ENCODE measurements at places on chromosomes 6 and 20.

GRCh38 chr6:37878150-37878710 is 58.7 kb downstream of the ZFAND3 start:
- no peak for DNase-seq

DNA sequence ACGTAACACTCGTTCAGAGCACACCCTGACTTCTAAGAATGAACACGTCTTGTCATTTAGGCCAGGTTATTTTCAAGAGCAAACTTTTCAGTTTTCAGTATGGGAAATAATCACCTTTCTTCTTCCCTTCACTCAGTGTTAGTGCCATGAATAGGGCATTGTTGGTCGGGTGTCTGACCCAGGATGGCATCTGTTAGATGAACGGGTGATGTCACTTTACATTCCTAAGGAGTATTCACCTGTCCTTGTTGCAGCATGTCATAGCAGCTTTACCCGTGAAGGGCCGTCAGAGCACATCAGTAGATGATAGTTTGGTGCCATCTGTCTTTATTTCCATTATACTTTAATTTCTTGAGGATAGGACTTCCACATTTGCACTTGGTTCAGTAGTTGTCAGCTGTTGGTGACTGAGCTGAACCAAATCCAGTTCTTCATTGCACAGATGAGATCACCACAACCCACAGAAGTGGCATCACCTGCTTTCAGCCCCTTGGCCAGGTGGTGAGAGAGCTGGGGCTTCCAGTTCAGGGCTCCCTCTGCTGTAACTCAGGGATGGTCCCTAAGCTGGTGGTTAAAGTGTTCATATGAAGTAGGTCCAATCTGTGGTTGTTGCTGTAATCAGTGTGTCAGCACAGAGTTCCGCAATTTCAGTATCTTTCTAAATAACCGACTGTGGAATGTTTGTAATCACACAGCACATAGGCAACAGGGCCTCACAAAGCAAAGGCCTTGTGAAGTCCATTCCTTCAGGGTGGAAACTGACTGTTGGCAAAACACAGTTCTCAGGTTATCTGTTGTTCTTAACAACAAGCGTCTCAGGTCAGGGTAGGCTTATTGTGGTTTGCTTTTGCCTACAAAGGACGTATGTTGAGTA is 68.2 kb downstream of the FAM120B start:
- DNase-seq = no peak

DNA sequence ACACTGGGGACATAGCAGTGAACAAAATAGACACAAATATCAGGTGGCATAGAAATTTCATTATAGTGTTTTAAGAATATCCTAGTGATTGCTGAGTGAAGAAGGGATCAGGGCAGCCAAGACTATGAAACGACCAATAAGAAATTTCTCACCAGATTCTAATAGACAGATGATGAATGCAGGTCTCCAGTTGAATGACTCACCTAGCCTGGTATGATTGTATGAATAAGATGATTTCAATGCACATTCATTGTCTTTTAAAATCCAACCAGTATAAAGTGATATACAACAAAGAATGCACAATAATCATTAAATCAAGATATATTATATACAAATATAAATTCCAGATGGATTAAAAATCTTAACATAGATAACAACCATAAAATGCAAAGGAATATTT is 124.5 kb upstream of the TENT5A start:
- DNase-seq = no peak

DNA sequence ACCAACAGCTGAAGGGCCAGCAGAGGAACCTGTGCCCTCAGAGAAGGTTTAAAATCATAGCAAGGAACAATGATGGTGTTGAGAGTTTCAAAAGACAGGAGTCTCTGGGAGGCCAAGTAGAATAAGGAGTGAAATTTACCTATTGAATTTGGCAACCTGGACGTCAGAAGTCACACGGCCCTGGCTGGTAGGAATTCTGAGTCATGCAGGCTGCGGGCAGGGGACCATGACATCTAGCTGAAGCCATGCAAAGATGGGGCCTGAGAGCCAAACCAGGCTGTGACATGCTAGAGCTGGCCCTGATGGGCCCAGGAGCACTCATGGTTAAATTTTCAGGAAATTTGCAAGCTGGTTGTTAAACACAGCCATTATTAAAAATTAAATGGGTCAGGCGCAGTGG is 64.0 kb upstream of the SNX9 start:
- no peak for DNase-seq

GRCh38 chr6:89364586-89364985 is 12.1 kb upstream of the UBE2J1 start:
- no peak for DNase-seq

DNA sequence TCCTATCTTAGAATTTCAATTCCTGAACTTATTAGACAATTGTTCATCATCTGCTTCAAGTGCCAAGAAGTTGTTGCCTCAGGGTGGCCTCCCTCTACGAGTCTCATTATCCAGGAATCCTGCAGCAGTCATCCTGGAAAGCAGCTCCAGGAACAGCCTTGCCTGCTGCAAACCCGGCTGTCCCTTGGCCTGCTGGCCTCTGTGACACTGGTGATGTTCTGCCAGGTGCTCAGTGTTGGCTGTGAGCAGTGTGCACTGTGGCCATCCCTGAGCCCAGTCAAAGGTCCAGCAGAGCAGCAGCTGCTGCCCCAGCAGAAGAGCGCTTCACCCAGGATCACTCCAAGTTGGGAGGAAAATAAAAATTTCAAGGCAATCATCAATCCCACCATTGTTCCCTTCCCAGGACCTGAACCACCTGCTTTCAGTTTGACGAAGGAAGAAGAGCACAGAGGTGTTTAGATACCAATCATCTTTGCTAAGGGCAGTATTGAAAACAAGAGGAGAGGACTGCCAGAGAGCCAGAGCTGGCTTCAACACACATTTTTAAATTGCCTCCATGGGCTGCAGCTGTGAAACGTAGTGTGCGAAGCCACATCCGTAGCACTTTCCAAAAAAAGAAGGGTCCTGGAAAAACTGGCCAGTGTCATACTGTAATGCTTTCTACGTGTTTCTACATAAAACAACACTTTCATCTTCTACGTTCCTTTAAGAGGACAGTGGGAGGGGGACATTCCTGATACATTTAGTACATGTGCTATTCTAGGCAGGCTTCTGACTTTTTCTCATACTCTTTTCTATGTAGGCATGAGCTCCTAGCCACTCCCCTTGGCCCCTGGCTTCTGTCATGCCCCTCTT is 7.2 kb upstream of the FAM50B start:
- DNase-seq = no peak

DNA sequence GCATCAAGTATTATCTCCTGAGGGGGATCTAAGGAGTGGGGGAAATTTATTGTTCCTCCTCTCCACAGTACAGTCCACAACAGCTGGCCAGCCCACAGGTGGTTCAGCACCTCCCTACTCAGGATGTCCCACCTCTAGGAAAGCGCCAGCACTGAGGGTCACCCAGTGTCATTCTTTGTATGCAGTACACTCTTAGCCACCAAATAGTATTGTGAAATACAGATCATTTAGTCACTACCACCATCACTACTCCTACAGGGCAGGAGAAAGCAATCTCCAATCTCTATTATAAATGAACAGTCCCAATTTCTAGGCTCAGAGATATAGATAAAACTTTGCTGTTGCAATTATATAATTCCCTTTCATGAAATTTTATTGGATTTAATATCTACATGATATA is 6.3 kb upstream of the ZNF76 start:
- DNase-seq = no peak

GRCh38 chr6:98946879-98947410 is 801 bp downstream of the FBXL4 start:
- peak; percentile 55 for DNase-seq

GRCh38 chr6:157552081-157552747 is 171.2 kb downstream of the ZDHHC14 start:
- no peak for DNase-seq

GRCh38 chr20:61437280-61438206 is 185.5 kb downstream of the CDH4 start:
- DNase-seq = no peak

DNA sequence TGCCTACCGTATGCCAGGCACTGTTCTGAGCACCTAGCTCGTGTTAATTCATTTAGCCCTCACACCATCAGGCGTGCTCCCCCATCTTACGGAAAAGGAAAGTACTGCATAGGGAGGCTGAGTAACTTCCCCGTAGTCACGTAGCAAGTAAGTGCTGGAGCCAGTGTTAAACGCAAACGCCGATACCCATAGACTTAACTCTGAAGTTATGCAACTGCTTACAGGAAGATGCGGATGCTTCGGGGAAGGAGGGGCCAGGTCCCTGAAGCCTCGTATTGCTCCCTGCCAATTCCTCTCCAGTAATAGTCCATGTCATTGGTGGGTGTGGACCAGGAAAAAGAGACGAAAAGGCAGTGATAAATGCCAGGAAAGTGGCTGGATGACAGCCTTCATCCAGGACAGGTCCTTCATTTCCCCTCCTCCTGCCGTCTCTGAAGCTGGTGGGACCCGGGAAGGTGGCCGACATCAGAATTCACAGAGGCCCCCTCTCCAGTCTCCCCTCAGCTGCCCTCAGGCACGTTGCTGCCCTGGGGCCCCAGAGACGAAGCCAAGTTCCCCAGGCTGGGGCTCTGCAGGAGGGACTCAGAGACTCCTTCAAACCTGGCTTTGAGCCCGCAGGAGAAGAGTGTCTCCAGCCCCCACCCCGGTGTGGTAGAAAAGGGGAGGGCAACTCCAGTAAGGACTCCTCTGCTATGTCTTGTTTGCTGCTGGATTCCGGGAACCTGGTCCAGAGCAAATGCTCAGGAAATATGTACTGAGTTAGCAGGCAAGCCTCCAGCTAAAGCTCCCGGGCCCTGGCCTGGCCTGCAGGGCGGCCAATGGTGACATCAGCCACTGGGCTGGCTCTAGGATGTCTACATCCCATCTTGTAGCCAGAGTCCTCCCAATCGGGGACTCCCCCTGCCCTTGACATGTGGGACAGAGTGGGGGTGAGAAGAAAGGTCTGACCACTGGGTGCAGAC is 37.8 kb downstream of the RAB44 start:
- DNase-seq = no peak

DNA sequence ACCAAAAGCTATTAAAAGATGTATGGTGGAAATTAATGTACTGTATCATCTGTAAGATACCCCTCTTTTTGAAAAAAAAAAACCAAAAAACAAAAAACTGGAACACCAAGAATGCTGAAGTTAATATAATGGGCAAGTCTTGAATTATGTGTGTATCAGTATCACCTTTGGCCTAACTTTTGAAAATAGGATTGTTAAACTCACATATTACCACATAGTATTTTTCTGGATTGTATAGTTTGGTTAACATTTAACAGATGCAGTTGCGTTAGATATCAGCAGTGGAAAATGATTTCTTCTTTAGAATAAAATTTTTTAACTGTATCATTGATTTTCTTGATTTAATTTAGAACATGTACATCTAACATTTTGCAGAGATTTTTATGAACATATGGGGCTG is 118.5 kb downstream of the LRRC1 start:
- no peak for DNase-seq

GRCh38 chr6:147508042-147508865 is at the start of gene SAMD5:
SAMD5 (plus strand) TSS chr6:147508690; CDS start chr6:147508929, 239 bp downstream.
- peak; percentile 24 for DNase-seq
